ENCODE measurements at places on chromosomes 12 and 14. TPM values are rescaled to one million over a fixed set of nuclear protein-coding genes. Genes with fewer than 3 reads are reported as not detected.

DNA sequence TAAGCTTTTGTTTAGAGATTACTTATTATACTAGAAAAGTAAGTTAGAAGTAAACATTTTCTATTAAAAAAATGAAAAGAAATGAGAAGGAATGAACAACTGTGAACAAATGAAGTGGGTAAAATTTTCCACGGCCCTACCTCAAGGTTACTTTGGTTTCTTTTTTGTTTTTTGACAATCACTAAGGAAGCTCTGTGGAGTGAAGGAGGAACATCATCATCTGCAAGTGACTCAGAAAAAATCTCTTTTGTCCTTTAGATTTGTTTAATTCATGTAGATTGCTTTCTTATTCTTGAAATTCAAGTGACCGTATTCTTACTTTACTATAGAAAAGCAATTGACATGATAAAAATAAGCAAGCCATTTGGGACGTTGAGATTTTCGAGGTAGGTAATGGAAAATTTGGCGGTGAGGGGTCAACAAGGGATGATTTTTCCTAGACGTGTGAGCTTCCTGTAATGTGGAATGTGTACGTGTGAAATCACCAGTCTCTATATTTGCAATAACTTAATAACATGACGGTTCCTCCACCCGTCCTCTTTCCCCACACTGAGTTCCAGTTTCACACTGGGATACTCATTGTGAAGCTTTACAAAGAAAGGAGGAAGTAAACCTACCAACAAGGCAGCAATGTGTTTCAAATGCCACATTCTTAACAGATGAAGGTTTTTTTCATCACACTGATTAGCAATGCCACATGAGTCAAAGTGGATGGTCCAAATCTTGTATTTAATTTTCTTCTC, 62.3 kb upstream of the EGLN3 start:
- DNase-seq, result no peak

DNA sequence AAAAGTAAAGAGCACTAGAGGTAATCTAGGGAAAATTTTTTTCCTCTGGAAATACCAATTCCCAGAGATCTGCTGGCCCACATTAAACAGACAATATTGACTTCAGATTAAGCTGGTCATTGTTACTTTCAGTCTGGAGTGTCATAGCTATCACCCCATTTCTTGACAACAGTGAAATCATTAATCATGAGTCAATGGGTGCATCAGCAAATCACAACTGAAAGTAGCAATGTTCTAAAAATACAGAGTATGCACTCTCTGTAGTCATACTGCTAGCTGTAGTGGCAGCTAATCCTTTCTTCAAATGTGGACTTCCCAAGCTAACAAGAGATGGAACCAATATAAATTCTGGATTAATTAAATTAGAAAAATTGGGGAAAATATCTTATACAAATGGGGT, 129.9 kb downstream of the CPNE8 start:
- DNase-seq, result no peak

DNA sequence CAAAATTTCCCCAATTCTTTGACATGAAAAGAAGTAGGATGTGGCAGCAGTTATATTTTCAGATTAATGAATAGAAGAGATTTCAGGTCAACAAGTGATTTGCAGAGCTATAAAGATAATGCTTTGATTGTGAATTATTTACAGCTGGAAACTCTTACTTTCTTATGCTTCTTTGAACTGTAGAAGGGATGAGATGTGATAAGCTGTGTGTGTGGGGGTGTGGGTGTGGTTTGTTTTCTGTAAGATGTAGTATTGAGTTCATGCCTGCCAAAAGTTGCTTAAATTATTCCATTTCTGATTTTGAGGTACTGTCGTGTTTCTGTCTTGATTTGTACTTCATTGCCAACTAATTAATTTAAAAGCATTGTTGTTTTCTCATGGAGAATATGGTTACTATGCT, 22.7 kb downstream of the AEBP2 start:
- DNase-seq, result no peak

DNA sequence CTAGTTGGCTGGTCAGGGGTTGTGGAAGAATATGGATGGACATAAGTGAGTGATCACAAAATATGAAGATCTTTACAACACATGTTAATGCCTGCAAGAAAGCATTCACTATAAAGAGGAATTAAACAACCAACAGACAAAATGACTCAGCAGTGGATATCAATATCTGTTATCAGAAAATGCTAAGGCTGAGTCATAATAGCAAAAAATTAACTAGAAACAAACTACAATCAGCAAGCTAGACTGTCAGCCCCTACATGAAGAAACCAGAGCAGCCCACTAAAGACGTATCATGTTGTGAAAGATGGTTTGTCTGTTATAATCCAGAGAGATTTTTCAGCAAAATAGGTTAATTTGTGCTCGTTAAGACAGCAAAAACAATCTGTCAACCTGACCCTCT, 472.9 kb downstream of the NELL2 start:
- no peak for DNase-seq

- DNase-seq, result no peak
These were observed 89.3 kb downstream of the BCL11B start for GRCh38 chr14:99182548-99183250.

GRCh38 chr12:2396448-2396871, 343.7 kb downstream of the CACNA1C start:
- DNase-seq, result peak; percentile 58

Gene RDH16
- not detected for total RNA-seq

- DNase-seq, result no peak
These were observed 156.8 kb downstream of the PDE3A start for GRCh38 chr12:20525064-20525610.
